Left lung (tissue), 14 donors: ENCODE measurements at places on chromosomes 4 and X. TPM values are rescaled to one million over a fixed set of nuclear protein-coding genes. Genes with fewer than 3 reads are reported as not detected.
A peak's percentile ranks its signal among the peaks of the same experiment; 100 is the strongest.

GRCh38 chrX:107894038-107894437 lies 68.4 kb downstream of the MID2 start:
- DNase-seq: no peak

DNA sequence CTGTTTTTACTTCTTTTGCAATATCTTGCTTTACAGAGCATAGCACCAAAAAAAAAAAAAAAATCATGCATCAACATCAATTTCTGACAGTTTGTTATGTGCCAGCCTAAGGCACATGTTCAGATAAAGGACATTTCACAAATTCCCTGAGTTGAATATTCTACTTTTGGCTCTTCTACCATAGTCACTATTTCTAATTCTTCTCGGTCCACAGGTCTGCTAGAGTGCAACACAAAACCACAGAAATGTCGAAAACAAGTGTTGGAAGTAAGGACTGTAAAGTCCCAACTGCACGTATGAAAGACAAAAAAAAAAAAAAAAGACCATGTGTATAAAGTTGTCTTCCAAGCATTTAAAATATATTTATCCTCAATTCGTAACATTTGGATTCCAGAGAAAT lies 494.2 kb upstream of the INTU start:
- no peak for DNase-seq

DNA sequence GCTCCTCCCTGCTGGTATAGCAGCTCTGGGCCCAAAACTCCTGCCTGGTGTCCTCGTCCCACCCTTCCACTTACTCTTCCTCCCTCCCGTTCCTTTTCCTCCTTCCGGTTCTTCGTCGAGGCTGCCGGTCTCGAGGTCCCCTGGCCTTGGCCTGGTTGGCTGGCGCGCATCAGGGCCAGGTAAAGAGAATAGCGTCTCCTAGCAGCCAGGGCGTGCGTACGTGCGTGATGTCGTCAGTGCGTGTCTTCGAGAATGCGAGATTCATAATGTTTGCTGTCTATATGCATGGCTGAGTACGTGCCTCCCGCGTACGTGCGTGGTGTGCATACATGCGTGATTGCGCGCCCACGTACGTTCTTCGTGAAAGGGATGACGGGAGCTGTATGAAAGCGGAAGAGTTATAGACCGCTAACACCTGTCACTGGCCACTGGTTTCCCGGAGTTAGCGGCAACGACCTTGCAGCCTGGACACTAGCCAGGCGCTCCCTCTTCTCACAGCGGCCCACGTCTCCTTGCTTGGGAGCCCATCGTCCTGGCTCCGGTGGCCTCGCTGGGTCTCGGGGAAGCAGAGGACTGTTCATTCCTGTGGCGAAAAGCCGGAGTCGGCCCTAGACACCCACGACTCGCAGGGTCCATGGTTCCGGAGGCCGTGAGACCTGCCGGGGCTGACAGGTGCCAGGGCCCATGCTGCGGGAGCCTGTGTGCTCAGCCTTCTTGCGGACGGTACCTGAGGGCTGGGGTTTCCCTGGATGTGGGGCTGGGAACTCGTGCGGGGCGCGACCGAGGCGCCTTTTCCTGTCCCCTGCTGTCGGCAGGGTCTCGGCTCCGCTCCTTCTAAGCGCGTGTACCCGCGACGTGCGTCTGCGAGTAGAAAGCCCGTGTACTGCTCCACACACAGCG lies at the start of gene EOLA1:
EOLA1 (plus strand) TSS at position 392 of the 900 bp plus-strand sequence. CDS start 4,619 bp downstream, outside the sequence.
- peak; percentile 93 for DNase-seq

GRCh38 chrX:68488657-68489056 lies 10.2 kb upstream of the YIPF6 start:
- DNase-seq: no peak

DNA sequence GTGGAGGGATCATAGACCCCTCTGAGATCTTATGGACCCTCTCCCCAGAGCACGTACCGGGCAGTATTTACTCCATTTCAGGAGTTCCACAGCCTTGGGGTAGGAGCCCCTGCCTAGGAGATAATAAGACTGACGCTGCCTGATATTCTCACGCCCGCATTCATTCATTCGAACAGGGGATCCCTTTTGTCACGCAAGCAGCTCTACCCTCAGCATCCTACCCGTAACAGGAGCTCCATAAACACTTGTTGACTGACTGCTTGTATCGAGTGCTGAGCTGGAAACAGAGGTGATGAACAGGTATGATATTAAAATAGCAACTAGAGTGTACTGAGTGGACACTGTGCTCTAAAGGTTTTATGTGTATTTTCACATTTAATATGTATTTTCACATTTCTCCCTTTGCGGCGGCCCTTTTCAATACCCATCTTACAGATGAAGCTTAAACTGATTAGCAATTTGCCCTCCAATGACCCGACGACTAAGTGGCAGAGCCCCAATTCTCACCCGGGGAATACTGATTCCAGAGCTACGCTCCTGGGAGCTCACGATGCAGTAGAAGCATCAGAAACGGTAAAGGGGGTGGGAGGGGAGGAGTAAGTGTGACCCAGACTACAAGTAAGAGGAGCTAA lies 888 bp downstream of the RAB28 start:
- no peak for DNase-seq

DNA sequence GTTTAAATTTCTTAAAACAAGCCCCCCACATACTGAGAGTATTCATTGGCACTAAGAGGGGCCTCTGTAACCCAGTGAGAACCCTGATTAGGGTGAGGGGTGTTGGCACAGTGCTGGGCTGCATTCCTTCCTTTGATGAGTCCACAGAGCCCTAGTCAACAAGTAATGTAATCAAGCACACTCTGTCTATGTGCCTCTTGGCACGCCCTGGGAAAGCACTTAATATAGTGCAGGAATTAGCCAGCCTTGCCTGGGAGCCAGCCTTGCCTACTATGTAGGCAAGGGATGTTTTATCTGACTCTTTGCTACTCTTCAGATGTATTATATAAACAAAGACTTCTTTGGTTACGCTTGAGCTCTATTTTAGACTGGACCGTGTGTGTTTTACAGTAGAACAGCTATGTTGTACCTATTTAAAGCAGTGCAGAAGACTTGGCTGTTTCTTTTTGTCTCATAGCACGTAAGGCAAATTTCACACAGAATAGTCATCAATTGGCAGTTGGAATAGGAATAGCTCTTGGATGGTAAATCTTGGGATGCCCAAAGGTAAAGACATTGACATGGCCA lies 64.3 kb downstream of the FRAS1 start:
- DNase-seq: peak; percentile 72

DNA sequence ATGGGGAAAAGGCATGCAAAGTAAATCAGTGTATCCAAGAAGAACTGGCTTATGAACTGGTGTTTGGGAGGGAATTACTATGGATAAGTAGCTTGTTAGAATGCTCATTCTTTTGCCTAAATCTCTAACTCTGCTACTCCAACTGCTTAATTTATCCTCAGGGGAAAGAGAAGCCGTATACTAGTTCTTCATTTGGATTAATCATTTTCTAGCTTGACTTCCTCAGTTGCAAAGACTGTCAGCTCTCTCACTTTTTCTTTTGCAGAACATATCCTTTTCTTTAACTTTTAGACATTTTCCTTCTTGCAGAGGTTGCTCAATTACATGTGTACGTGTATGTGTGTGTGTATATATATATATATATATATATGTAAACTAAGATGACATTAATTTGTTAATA lies 21.9 kb downstream of the GPRIN3 start:
- DNase-seq: no peak

Gene FGF5
- not detected for total RNA-seq
